Myocyte (in vitro differentiated cells): ENCODE measurements at places on chromosomes 4 and X. TPM values are rescaled to one million over a fixed set of nuclear protein-coding genes. Genes with fewer than 3 reads are reported as not detected.

DNA sequence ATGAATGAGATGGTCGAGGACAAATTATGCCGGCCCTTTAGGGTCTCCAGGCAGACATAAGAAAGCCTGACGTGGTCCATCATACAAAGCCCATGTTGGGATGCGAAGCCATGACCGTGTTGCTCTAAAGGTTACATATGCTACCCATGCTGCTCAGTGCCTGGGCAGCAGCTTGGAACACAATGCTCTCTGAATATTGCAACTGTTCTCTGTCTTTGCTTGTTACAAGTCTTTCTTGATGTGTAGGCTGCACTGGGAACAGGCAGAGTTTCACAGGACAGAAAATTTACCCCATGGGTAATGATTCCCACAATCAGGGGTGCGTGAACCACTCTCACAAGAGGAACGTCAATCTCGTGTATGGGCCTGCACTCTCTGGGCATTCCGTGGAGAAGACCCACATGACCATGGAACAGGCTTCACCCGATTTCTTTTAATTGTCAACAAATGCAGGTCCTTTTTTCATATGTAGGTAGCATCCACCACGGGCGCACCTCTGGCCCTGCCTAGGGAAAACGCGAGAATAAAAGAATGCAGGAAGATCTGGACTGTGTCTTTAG lies 66.3 kb downstream of the NBDY start:
- DNase-seq: no peak

DNA sequence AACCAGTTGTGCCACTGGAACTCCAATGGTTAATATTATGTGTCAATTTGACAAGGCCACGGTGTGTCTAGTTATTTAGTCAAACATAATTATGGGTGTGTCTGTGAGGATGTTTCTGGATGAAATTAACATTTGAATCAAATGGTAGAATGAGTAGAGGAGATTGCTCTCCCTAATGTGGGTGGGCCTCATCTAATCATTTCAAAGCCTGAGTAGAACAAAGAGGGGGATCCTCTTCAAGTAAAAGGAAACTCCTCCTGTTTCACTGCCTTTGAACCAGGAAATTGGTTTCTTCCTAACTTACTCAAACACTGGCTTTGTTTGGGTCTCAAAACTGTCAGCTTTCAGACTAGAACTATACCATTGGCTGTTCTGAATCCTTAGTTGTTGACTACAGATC lies 1692.1 kb downstream of the PCDH19 start:
- no peak for DNase-seq

- DNase-seq: no peak
These were observed 25.1 kb downstream of the ARL13A start for GRCh38 chrX:100994352-100995281.

DNA sequence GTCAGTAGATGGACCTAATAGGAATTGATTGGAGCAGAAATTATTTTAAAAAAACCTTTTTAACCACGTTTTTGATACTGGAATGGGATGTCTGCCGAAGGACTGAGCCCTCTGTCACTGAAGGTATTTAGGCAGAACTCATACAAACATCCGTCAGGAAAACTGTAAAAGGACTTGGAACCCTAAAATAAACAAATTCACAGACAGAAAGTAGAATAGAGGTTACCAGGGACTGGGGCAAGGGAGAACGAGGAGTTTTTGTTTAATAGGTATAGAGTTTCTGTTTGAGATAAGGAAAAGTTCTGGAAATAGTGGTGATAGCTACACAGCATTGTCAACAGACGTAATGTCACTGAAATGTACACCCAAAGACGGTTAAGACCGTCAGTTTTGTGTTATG lies 105.5 kb downstream of the BCOR start:
- no peak for DNase-seq

The MAGEA9B gene
- total RNA-seq: not detected in 2 replicates

The PCYT1B gene
- 0.08 and 0.21 TPM in 2 replicates for total RNA-seq
